ENCODE measurements at places on chromosomes 1 and 21. TPM values are rescaled to one million over a fixed set of nuclear protein-coding genes. Genes with fewer than 3 reads are reported as not detected.

- no peak overlapping the region for H3K27ac ChIP-seq
- peaks cover 7% of the 10 kb centered on the region for H3K4me1 ChIP-seq
- DNase-seq: no peak
- H3K27me3 ChIP-seq: no peaks in the 10 kb centered on the region
Observed at GRCh38 chr1:3892748-3893147, 7.3 kb downstream of the C1orf174 start.

DNA sequence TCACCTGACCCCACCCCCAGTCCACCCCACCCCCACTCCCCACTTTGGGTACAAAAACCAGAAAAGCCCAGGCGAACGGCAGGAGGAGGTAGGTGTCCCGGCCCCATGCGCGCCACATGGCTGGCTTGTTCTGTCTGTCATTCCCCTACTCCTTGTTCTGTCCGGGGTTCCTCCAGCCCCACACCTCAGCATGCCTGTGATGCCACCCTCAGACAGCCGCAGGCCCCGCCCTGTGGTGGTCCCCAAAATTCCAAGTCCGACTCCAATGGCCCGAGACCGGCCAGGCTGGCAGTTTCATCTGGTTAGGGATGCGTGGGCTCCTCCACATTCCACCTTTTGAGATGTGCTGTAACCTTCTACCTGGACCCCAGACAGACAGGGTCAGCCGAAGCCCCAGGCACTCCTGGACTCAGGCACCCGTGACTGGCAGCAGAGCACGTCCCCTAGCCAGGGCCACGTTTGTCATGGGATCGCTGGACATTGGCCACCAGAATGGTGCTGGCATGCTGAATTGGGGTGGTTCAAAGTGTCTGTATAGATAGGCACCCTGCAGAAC is 94.4 kb downstream of the WDR4 start:
- H3K36me3 ChIP-seq: no peaks in the 10 kb centered on the region
- DNase-seq: no peak
- H3K27ac ChIP-seq: no peak overlapping the region
- H3K27me3 ChIP-seq: peaks cover 43% of the 10 kb centered on the region
- peaks cover 30% of the 10 kb centered on the region for H3K4me1 ChIP-seq

- peak overlapping the region; percentile 87 for H3K4me3 ChIP-seq
- peak; percentile 79 for DNase-seq
- peak overlapping the region; percentile 94 for H3K27ac ChIP-seq
- H3K36me3 ChIP-seq: no peaks in the 10 kb centered on the region
Observed at GRCh38 chr1:92960395-92961130, 699 bp downstream of the DIPK1A start.

DNA sequence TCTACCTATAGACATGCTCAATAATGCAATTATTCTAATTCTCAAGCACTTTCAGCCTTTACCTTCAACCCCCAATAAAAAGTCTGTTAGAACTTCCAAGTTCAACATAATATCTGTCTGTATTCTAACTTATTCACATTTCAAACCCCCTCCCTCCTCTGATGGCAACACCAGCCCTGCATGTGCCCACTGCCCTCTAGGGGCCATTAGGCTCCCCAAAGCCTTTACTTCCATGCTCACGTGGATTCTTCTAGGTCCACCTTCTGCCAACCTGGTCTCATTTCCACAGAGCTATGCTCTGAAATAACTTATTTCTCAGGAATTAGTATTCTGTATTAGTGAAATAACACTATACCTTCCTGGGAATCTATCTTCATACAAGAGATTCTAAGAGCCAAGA is 22.2 kb upstream of the KPRP start:
- H3K4me3 ChIP-seq: no peak overlapping the region
- no peaks in the 10 kb centered on the region for H3K27me3 ChIP-seq
- no peak overlapping the region for H3K27ac ChIP-seq
- H3K36me3 ChIP-seq: no peaks in the 10 kb centered on the region
- no peak for DNase-seq

DNA sequence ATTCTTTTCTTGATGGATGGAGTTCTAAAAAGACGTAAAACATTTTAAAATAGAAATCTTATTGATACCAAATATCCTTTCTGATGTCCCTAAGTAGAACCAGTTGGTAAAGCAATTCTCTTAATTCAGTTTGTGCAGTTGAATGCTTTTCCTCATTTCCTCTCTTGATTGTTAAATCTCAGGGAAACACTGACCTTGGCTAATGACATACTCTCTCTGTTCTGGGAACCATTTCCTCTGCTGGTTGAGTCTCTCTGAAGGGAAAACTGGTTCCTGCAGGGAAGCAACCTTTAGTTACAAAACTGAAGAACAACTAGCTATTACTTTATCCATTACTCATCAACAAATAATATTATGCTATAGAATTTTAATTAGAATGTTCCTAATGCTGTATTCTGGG is 36.7 kb downstream of the HLX start:
- no peak for DNase-seq
- H3K4me3 ChIP-seq: no peak overlapping the region
- H3K27me3 ChIP-seq: peaks cover 8% of the 10 kb centered on the region
- no peak overlapping the region for H3K27ac ChIP-seq
- no peaks in the 10 kb centered on the region for H3K4me1 ChIP-seq

DNA sequence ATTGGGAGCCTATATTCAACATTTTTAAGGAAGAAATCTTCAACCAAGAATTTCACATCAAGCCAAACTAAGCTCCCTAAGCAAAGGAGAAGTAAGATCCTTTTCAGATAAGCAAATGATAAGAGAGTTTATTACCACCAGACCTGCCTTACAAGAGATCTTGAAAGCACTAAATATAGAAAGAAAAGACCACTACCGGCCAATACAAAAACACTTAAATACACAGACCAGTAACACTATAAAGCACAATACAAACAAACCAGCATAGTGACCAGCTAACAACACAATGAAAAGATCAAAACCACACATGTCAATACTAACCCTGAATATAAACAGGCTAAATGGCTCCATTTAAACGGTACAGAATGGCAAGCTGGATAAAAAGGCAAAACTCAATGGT is 165.4 kb downstream of the MRPL39 start:
- H3K36me3 ChIP-seq: no peaks in the 10 kb centered on the region
- DNase-seq: no peak
- H3K4me3 ChIP-seq: no peak overlapping the region

- peaks cover 31% of the 10 kb centered on the region for H3K4me1 ChIP-seq
- no peak for DNase-seq
- no peaks in the 10 kb centered on the region for H3K36me3 ChIP-seq
- H3K4me3 ChIP-seq: peak within 1 kb of the TSS; percentile 59
- no peak within 1 kb of the TSS for H3K27ac ChIP-seq
Observed at GRCh38 chr1:8317647-8318381, at the start of gene SLC45A1. SLC45A1 (plus strand) TSS chr1:8318114; CDS start chr1:8324330, 6,216 bp downstream.

DNA sequence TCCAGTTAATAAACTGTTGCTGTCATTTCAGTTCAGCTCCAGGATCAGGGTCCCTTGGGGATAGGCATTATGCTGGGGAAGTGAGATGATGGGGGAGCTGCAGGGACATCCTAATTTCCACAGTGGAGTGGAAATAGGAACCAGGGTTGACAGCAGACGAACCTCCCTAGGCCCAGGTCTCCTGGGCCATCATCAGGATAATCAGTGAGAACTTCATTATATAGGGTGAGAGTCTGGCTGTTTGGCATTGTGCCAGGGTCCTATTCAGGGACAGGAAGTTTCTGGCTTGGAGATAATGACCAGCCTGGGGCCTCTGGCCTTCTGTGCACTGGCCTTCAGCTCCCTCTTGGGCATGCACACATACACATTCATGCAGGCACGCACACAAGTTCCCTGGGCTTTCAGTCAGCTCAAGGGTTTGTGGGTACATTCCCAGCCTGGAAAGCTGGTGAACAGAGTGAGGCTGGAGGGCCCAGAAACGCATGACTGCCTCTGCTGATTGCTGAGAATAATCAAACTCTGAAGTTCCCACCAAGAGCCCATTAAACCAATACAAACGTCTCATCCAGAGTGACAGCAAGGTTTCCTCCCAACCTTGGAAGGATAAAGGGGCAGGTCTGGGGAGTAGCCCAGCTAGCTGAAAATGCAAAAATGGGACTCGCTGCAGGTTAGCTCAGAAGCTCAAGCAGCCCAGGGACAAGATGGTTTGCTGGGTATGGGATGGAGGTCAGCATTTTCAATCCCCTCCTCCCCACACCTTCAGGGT is 13.9 kb upstream of the LRIG2 start:
- DNase-seq: no peak
- H3K27ac ChIP-seq: no peak overlapping the region
- H3K4me1 ChIP-seq: no peaks in the 10 kb centered on the region
- no peaks in the 10 kb centered on the region for H3K27me3 ChIP-seq

DNA sequence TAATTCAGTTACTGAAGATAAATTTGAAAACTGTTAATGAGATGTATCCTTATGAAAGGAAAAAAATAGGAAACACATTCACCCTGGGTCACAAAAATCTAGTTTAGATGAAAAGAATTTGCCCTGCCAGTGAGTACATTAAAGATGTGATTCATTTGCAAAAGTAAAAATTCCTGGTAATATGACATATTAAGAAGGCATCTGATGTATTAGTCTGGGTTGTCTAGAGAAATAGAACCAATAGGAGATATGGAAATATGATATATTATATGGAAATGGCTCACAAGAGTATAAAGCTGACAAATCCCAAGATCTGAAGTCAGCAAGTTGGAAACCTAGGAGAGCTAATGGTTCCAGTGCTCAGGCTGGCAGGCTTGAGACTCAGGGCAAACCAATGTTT is 153.8 kb downstream of the MRPL39 start:
- no peaks in the 10 kb centered on the region for H3K27me3 ChIP-seq
- no peaks in the 10 kb centered on the region for H3K36me3 ChIP-seq
- no peak for DNase-seq
- no peak overlapping the region for H3K4me3 ChIP-seq
- peaks cover 8% of the 10 kb centered on the region for H3K4me1 ChIP-seq

Gene INSRR
- total RNA-seq: not detected

Gene FCRL5
- total RNA-seq: not detected

Gene UFC1
- total RNA-seq: 44.2 TPM

Gene SEC22B
- 17.8 TPM for total RNA-seq

Gene CTSS
- 16.0 TPM for total RNA-seq

Gene EIF2D
- 65.9 TPM for total RNA-seq

Data from suprapubic skin (tissue), 4 donors.